ENCODE measurements at places on chromosomes 11 and 22.

DNA sequence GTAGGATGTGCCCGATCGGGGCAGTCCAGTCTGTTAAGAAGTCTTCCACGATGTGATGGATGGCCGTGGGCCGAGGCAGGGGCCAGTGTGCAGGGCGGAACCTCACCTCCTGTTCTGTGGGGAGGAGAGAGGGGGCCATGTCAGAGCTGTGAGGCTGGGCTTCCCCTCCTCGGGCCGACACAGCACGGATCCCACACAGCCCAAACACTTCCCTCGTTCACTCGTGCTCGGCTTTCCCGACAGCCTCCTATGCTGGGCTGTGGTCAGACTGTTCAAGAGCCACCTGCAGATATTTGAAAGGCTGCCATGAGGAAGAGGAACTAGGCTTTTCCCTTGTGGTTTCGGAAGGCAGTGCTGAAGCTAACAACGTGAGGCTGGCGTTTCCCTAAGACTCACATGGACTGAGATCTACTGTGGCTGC is 12.3 kb upstream of the TXN2 start:
- DNase-seq: no peak

DNA sequence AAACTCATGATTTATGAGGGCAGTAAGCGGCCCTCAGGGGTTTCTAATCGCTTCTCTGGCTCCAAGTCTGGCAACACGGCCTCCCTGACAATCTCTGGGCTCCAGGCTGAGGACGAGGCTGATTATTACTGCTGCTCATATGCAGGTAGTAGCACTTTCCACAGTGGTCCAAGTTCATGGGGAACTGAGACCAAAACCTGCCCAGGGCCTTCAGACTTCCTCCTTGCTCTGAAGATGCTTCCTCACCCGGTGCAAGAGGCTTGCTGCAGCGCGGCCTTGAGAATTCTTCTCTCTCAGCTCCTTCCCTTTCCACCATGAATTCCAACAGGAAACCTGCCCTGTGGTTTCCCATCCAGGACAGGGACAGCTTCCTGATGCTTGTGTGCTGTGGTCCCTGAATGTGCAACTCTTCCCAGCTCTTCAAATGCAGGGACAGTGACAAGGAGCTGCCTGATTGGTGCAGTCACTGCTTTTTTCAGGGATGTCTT is 53.9 kb downstream of the GGTLC2 start:
- DNase-seq: no peak

DNA sequence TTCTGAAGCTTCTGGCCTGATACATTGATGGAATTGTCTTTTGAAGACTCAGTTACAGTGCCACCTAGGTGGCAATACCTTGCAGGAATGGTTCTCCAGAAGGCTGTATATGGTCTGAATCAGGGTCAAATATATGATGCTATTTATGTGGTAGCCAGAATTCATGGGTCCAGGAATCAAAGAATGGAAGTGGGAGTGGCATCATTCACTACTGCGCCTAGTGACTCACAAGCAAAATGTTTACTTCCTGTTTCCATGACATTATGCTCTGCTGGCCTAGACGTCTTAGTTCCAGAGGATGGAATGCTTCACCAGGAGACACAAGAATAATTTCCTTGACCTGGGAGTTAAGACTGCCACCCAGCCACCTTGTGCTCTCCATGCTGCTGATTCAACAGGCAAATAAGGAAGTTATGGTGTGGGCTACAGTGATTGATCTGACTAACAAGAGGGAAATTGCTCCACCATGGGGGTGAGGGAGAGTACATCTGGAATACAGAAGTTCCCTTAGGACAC is 491.8 kb downstream of the ETS1 start:
- no peak for DNase-seq

GRCh38 chr22:37225481-37225880 is 13.2 kb upstream of the SSTR3 start:
- no peak for DNase-seq

DNA sequence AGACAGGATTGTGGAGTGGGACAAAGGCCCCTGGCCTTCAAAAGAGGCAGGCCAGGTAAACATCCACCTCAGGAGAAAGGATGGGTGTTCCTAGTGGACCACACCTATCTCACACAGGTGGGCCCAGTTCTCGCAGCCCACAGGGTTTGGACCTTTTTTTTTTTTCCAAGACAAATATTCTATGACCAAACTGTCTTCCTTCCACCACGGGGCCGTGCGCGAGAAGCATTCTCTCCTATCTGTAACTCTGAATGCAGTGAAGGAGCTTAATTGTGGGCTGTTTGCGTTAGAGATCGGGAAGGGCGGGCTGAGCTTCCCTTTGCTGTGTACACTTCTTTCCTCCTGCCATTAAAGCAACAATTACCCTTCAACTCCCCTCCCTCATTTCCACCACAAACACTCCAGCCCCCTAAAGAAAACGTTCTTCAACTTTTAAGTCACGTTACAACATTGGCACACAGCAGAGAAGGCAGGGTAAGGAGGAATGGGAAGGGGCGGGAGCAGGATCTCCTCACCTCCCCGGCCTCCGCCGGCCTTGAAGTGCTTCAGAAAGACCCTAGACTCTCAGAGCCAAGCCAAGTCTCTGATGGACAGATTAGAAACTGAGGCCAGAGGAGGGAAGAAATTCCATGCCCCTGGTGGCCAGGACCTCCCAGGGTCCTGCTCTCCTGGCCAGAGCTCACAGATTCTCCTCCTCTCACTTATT is 238.4 kb downstream of the BUD13 start:
- DNase-seq: no peak

DNA sequence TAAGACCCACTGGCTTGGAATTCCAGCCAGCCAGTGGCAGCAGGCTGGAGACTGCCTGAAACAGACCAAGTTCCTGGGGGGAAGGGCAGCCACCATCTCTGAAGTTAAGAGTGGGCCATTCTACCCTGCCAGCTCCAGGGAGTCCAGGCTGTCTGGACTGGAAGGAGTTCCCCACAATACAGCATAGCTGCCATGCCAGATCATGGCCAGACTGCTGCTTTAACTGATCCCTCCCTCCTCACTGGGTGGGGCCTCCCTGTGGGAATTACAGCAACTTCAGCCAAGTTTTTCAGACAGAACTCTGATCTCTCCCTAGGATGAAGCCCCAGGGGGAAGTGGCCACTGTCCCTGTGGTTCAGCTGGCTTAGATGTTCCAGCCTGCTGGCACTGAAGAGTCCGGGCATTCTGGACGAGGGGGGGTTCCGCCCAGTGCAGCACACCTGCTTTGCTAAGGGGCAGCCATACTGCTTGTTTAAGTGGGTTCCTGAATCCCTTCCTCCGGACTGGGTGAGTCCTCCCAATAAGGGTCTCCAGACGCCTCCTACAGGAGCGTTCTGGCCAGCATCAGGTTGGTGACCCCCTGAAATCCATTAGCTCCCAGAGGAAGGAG is 455.4 kb downstream of the DLG2 start:
- no peak for DNase-seq

DNA sequence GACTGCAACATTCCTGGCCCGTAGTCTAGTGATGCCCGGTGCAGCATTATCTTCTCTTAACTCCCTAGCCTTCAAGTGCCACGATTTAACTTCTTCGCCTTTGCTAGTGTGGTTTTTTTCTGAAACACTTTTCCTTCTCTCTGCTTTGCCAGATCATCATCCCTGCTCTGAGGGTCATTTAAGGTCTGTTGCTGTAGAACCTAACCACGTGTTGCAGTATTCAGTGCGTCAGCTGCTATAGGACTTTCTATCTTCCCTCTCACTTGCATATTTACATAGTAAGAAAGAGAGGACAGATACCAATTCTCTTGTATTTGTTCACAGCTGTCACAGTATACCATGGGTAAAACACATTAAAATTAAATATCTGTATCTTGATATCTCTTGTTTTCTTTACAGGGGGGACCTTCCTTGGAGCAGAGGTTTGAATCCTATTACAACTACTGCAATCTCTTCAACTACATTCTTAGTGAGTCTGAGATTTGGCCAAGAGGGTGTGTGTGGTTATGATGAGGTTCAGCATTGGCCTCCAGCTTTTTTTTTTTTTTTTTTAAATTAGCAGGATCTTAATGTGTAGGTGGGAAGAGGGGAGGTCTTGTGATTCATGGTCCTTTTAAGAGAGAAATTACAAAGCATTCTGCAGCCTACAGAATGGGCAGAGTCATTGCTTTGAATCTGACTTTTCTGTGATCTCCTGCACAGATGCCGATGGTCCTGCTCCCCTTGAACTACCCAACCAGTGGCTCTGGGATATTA is 13.5 kb downstream of the EIF3L start:
- no peak for DNase-seq
